IPS DF 19.7 (cell line): ENCODE measurements at places on chromosomes 12 and 14.
A peak's percentile ranks its signal among the peaks of the same experiment; 100 is the strongest.

GRCh38 chr12:5114436-5114835, 70.8 kb downstream of the KCNA5 start:
- DNase-seq = no peak

DNA sequence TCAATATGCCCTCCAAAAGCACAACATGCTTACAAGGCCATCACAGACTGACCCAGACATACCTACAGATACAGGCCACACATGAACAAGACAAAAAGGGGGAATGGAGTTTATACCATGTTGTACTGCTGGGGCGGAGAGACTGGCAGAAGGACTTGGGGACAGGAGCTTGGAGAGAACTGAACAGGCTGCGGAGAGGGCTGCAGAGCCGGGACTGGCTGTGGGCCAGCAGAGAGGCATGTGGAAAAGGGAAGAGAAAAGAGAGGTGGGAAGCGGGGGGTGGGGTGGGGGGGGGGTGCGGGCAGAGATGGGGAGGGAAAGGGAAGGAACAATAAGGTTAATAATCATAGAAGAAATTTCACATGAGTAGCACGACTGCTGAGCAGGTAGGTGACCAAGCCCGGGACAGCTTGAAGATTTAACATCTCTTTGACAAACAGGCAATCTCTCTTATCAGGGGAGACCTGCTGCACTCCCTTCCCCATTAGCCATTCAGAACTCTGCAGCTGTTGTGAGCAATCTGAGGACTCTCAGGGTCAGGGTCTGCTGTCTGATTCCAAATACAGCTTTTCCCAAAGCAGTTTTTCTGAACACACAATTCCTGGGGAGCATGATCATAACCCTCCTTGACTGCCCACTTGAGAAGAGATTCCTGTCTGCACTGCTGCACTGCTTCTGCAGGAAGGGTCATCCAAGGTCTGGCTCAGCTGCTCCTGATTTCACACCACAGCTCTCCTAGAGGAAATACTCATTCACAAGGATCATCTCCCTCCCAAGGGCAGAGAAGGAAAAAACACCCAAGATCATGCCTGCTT, 21.6 kb upstream of the STAC3 start:
- DNase-seq = no peak

- DNase-seq = no peak
Observed at GRCh38 chr14:57835766-57836165, 30.1 kb downstream of the SLC35F4 start.

DNA sequence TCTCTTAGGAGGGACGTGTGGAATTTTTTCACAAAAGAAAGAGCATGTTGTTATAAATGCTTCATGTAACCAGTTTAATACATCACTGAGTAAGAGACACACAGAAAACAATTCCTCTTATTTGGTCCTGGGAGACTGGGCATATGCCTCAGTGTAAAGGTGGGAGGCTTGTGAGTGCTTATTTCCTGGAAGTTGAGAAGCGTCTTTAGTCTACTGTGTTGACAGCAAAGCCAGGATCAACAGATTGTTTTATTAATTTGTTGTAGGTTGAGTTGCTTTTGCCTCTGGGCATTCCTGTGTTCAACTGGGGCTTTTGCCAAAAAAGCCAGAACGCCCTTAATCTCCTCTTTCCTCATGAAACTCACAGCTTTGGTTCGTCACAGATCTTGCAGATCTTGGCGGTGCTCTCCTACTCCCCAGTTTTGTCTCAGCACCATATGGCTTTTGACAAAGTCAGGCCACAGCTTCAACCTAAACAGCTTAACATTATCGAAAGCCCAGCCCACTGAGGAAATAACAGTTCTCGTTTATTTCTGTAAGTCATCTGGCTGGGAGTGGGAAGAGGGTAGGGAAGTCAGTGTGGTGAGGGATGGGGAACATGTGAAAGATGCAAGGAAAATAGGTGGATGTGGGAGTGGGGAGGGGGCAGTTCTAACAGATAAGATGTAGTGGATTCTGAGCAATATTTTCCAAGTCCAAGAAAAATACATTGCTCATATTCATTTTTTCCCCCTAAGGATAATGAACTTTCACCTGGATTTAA, 227.2 kb downstream of the DACT1 start:
- no peak for DNase-seq

DNA sequence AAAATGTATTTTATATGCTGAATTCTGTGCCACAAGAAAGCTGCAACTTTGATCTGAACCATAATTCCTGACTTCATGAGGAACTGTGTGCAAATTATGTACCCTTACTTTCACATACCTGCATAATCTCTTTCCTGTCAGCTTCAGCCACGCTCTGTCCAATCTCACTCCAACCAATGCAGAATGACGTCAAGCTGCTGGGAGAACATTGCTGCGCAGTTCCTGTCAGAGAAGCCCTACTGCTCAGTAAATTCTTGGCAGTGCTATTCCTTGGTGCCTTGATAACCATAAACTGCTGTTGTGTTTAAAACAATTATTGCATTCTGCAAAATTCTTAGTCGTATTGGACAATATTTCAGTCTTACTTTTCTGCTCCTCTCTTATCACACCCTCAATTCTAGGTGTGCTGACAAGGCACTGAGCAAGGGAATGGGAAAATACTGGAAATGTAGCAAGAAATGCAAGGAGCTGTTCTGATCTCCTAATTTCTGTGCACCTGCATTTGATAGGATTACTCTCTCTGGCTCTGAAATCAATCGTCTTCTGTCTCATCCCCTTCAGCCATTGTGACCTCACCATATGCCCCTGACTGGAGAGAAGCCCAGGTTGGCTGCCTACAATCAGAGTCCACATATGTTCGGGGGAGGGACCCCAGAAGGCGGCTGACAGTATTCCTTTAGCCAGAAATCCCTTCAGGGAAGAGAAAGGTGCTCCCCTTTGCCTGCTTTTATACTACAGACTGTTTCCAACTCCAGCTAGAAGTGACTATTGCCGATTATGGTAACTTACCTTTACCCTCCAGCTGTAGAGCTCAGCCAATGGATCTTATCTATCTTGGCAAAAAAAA, 274.9 kb upstream of the NOVA1 start:
- no peak for DNase-seq

GRCh38 chr12:88516811-88517210, 63.5 kb downstream of the KITLG start:
- DNase-seq = no peak

GRCh38 chr14:103542605-103543088, 13.7 kb downstream of the TRMT61A start:
- no peak for DNase-seq

DNA sequence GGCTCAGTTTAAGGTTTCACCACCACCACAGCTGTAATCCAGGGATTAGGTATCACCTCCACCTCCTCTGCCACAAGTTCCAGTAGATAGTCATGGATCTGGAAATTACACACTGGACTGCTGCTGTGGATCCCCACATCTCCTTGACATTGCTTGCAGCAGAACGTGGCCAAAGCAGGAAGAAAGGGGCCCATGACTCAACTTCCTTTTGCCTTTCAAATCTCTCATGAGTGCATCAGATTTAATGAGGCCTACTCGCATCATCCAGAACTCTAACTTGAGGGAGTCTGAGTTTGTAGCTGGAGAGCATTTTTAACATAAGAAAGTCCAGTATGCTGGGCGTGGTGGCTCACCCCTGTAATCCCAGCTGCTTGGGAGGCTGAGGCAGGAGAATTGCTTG, 29.2 kb upstream of the TMED10 start:
- no peak for DNase-seq

DNA sequence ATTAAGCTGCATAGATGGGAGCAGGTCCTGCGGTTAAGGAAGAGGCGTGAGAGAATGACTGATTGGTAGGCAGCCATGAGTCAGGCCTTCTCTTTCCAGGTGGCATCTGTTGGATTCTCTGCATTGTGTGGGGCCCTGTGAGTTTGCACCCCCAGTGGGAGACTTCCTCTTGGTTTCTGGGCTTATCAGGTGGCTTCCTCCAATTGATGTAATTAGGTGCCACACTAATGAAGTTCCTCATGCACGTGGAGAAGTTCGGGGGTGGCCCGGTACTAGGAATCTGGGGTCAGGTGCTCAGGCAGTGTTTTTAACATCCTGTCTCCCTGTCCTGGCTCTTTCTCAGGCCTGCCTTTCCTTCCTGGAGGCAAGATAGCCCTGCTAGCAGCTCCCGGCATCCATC, 765.1 kb upstream of the TMEM132C start:
- DNase-seq = no peak

- DNase-seq = no peak
Observed at GRCh38 chr14:92922883-92923743, at the start of gene CHGA. Gene CHGA (plus strand): TSS chr14:92923150. CDS start chr14:92923360, 210 bp downstream.

- no peak for DNase-seq
Observed at GRCh38 chr12:84756961-84757360, 155.6 kb downstream of the SLC6A15 start.

DNA sequence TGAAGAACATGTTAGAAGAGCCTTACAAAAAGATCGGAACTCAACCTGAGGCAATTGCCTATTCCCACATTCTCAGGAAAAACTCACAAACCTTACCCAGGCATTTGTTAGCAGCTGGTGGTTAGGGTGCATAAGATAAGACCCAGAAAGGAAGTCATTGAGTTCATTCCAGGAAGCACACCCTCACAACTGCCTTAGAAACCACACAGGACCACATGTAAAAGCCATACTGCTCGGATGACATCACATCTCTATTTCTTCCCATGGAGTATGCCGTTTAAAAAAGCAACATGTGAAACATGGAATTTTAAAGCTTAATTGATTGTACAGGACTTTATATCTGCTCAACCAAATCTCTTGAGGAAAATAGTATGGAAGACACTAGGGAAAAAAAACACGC, 411.2 kb downstream of the DAD1 start:
- DNase-seq = no peak

- no peak for DNase-seq
Observed at GRCh38 chr14:63863004-63863403, 10.2 kb downstream of the SYNE2 start.

GRCh38 chr12:131221957-131222328, 268.2 kb downstream of the ADGRD1 start:
- DNase-seq = no peak

- no peak for DNase-seq
Observed at GRCh38 chr14:75359098-75359497, 68.7 kb upstream of the JDP2 start.

DNA sequence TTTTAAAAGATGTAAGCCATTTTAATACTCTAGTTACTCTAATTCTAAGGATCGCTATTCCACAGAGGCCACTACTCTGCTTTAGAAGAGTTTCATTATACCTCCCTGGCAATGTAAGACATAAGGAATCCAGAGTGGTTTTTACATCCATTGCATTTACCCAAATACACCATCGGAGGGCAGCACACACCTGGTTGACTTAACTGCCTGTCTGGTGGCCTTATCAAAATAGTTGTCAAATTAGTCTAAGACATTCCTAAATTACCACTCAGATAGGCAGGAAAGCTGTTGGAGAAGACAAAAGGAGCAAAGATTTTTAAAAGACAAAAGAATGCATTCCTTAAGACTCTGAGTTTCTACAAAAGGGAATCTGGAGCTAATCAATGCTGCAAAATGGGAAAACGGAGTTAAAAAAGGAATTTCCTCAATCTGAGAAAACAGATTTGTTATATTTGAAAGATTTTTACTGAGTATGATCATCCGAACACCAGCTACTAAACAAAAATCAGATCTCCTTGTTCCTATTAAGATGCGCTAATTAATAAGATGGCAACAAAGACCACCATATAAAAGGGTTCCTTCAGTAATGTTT, 33.8 kb upstream of the FGD4 start:
- DNase-seq = peak; percentile 54

DNA sequence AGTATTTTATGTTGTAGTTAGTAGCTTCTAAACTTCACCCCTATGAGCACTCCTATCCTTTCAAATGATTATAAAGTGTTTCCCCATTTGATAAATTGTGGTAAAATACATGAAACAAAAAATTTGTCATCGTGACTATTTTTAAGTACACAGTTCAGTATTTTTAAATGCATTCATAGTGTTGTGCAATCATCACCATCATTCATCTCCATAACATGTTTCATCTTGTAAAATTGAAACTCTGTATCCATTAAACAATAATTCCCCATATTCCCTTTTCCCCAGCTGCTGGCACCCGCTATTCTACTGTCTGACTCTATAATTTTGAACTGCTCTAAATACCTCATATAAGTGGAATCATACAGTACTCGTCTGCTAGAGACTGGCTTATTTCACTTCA, 52.5 kb downstream of the ATP23 start:
- DNase-seq = no peak

GRCh38 chr12:127830065-127830460, 436.9 kb upstream of the TMEM132C start:
- DNase-seq = no peak
